LHCN-M2 (cell line): ENCODE measurements at places on chromosomes 4 and X.

DNA sequence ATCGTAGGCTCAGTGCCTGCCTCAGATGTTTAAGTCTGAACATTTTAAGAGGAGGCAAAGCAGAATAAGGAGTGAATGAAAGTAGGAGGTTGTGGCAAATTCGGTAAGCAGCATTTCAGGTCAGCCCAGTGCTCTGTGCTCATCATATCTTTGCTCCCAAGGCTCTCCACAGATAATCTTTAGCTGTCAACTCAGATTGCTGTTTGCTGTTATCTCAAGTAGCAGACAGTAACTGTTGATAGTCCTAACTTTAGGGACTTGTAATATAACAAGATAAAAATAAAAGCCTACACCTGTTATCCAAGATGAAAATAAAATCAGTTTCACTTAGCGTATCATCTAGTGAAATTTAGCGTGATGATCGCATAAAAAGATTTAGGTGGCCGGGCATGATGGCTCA is 18.6 kb upstream of the CLTRN start:
- DNase-seq, result no peak

DNA sequence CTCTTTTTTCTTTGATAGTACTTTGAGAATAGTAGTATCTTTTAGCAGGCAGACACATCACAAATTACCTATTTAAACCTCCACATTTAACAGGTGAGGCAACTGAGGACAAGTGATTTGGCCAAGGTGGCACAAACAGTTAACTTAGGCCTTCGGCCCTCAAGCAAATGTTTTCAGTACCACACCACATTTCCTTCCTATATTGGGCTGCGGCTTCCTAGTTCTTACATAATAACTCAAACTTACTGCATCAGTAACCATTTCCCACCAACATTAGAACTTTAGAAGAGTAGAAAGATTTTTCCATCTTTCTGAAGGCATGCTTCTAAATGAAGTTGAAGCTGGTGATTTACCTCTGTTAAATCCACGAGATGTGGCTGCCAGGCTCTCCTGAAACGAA is 63.2 kb upstream of the SLC4A4 start:
- DNase-seq, result no peak

- DNase-seq, result no peak
Measured at GRCh38 chr4:243426-243825, 61.8 kb downstream of the ZNF732 start.

GRCh38 chr4:87260477-87260876 is 40.1 kb upstream of the KLHL8 start:
- DNase-seq, result no peak

- DNase-seq, result no peak
Measured at GRCh38 chrX:125137521-125137920, 182.2 kb upstream of the TEX13C start.
